Right atrium auricular region (tissue), 2 donors: ENCODE measurements at places on chromosomes 6 and 20.

DNA sequence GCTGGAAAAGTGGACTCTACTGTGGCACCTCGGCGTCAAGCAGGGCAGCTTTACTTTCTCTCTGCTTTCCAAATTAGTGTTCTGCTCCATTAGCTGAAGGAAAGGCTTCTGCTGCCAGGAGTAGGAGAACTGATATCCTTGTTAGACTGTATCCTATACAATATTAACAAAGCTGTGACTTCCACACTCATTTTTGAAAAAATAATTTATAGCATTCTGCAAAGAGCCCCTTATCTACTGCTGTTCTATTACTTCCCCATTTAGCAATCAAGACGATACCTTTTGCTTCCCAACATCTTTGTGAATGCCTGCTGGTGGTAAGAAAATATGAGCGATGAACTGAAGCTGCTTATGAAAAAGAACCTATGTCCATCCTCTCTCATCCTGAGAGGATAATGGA, 151.1 kb downstream of the UBE3D start:
- no peak for DNase-seq

DNA sequence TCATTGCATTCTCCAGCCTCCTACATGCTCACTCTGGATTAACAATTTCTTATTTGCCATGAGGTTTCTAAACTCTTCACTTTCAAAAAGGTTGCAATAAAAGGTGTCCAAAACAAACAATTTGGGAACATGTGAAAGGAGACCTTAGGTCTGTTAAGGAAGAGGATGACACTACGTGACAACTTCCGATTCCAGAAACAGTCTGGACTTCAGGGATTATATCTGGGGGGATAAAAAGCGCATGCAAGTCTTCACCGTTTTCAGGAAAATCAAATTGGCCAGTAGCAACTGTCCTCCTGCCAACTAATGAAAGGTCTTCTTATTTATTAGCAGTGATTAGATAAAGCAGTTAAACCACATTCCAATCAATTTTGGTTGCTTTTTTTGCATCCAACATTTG, 1.8 kb downstream of the ZDHHC14 start:
- no peak for DNase-seq

DNA sequence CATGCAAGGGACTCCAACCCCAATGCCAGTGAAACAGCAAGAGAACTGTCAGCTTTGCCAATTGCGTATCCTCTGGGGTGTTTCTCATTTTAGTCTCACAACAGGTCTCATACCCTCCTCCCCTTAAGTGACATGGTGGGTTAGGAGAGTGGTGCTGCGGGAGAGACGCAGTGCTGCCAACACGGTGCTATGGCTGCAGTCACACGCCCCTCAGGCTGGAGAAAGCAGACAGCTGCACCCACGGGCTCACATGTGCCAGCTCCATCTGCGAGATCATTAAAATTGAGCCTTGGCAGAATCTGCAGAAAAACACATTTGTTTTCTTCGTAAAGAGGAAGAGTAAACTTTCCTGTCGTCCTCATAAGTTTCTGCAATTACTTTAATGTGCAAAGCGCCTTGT, 114.7 kb downstream of the ANKRD60 start:
- no peak for DNase-seq

- DNase-seq, result no peak
Measured at GRCh38 chr20:46937533-46938226, 43.0 kb downstream of the EYA2 start.

DNA sequence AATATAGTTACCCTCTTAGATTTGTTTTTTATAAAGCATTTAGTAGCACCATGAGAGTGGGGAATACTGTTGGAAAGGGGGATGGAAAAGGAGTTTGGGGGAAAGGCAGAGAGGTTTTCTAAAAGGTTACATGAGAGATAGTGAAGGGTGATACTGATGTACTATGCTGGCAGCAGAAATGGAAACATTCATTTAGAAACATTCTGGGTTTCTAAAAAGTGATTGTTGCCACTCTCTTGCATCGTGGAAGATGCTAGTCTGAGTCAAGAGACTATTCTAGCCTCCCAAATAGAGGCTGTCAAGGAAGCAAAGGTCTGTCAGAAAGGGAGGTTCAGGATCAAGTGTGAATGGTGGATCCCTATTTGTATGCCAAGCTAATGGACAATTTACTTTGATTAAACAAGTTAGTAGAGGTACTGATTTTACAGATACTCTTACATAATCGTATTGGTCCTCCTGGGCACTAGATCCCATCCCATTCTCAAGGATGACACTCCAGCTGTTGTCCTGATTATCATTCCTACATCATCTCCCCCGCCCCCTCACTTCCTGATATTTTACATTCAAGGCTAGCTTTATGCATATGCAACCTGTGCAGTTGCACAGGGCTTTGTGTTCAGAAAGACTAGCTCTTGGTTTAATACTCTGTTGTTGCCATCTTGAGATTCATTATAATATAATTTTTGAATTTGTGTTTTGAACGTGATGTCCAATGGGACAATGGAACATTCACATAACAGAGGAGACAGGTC, 15.4 kb upstream of the ABT1 start:
- DNase-seq, result no peak

GRCh38 chr6:160398674-160399271, 50.6 kb downstream of the SLC22A3 start:
- no peak for DNase-seq

- no peak for DNase-seq
Measured at GRCh38 chr6:56235245-56235644, 12.1 kb downstream of the COL21A1 start.

- DNase-seq, result no peak
Measured at GRCh38 chr6:21357262-21357661, 236.3 kb upstream of the SOX4 start.

- DNase-seq, result no peak
Measured at GRCh38 chr6:91476000-91476399, 889.1 kb upstream of the MAP3K7 start.

DNA sequence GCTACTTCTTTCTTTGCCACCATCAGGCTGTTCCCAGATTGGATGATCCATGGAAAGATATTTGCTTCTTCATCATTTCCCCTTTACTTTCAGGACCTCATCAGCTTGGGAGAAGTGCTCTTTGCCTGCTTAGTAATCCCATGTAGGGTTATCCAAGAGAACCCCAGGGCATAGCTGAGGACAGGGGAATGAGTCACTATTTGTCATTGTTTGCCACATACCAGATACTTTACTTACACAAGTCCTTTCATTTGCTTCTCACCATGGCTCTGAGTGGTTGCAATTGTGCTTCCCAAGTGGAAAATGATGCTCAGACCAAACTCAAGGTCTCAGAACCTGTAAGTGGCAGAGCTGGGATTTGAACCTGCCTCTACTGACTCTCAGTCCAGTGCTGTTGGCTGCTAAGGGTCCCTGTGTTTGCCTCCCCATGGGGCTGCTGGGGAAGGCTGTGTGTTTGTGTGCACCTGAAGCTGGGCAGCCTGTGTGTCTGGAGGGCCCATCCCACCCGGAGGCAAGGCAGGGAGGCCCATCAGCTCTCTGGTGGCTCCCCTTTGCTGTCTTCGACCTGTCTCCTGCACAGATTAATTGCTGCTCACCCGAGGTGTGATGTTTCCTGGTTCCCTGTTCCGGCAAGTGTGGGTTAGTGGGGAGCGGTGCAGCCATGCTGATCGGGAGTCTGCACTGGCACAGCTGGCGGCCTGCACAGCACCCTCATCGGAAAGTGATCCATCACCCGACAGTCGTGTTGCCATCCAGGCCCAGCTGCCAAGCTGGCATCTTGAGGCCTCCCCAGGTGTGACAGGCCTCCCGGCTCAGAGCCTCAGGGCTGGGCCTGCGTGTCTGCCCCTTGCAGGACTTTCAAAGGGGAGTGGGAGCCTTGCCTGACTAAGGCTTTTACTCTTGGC, 228.8 kb downstream of the DHX35 start:
- DNase-seq, result no peak

GRCh38 chr6:4345543-4345942, 210.2 kb upstream of the ECI2 start:
- DNase-seq, result no peak

GRCh38 chr20:31869942-31870725, at the start of the genes DUSP15 and TTLL9:
Gene DUSP15 (minus strand): TSS chr20:31870527. CDS start chr20:31870337, 190 bp downstream.
Gene TTLL9 (plus strand): TSS chr20:31870634. CDS start chr20:31871127, 493 bp downstream.
- DNase-seq, result no peak

GRCh38 chr6:44251576-44252524, 4.9 kb downstream of the HSP90AB1 start:
- no peak for DNase-seq

GRCh38 chr6:18527836-18528743, 140.9 kb downstream of the RNF144B start:
- DNase-seq, result no peak

GRCh38 chr20:924639-925038, 8.5 kb upstream of the ANGPT4 start:
- no peak for DNase-seq

DNA sequence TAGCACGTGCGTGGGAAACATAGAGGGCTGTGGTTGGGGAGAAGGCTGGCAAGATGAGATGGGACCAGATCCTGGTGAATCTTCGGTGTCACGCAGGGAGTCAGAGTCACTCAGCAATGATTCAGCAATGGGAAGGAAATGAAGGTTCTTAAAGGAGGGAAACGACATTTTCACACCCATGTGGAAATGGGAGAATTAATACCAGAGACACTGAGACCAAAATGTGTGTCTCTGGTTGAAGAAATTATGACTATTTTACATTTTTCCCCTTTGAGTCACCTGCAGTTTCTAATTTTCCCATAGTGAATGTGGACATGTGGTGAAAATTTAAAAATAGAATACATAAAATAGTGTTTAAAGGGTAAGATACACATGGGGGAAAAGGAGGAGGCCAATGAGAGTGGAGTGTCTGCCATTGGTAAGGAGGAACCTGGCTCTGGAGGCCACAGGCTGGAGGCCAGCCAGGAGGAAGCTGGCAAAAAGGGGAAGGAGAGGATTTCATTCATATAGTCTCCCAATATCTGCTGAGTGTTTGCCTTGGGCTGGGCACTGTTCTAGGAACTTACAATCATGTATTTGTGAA, 17.5 kb downstream of the NRN1 start:
- DNase-seq, result no peak

DNA sequence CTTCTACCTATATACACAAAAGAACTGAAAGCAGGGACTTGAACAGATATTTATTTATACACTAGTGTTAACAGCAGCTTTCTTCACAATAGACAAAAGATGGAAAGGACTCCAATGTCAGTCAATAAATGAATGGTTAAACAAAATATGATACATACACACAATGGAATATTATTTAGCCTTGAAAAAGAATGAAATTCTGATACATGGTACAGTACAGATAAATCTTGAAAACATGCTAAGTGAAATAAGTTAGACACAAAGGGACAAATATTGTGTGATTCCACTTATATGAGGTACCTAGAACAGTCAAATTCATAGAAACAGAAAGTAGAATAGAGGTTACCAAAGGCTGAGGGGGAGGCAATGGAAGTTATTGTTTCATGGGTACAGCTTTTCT, 79.8 kb upstream of the ADTRP start:
- no peak for DNase-seq

GRCh38 chr20:64238851-64239387, 16.6 kb upstream of the PCMTD2 start:
- DNase-seq, result no peak

DNA sequence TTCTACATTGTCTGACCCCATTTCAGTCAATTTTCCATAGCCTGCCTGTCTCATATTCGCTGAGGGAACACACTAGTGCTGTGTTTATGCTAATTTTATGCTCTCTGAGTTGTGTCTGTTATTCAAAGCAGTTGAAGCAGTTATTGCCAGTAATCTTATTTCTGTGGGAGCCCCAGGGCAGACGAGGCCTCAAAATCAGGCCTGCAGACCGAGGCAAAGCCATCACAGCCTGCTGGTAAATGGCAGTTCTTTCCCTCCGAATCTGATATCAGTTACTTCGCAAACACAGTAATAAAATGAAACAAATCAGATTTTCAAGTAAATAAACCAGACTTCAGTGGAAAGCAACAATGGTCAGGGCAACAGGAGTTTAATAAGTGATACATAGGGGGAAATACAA, 508.4 kb downstream of the PKHD1 start:
- no peak for DNase-seq

DNA sequence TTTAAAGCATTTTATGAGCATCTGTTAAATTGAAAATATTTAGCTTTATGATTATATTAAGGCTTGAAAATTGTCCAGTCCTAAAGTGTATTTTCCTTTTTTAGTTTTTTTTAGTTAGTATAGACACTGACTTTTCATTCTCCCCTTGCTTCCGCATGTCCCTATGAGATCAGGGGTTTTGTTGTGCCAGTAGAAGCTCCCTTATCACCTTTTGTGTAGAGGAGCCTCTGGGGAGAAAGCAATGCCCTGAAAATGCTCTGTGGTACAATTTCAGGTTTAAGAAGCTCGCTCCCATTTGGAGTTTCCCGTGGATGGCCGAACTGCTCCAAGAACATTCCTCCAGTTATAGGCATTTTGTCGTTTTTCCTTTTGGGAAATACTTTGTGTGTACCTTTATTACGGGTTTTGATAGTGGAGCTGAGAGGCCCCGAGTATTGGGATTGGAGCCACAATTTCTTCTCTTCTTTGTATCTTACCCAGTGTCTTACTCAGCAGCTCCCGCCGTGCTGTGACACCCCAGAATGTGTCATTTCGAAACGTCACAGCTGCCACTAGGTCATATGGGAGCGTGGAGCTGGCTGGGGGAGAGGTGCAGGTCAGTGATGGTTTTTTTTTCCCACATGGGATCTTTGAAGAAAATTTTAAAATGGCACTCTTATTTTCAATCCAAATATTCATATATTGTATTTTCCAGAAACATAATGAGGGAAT, 49.9 kb downstream of the RPRD1B start:
- DNase-seq, result no peak
